ENCODE measurements at places on chromosomes 5 and 9.

GRCh38 chr5:51395666-51396356, 12.6 kb downstream of the ISL1 start:
- no peak for DNase-seq

GRCh38 chr5:9067154-9067553, 478.7 kb downstream of the SEMA5A start:
- DNase-seq = no peak

DNA sequence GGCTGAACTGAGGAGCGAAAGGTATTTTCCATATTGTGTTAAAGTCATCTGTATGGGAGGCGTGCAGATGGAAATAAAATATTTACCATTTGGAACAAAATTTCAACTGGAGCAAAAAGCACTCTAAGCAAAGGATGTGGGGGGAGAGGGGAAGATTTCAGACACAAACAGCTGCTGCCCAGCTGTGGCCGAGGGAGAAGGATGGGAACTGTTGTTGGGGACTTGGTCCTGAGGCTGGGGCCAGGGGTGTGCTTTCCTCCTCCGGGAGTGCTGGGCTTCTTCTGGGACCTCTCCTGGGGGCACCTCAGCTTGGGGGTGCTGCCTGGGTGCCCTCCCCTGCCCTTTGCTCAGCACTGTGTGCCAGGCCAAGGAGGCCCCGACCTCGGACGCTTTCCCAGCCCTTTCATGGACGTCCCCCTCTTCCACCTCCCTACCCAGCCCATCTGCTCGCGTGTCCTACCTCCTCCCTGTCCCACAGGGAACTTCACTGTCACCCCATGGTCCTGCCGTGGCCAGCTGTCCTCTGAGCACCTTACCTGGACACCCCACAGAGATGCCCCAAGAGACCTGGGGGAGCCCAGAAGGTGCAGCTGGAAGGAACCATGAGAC, 101.9 kb upstream of the COL5A1 start:
- no peak for DNase-seq

GRCh38 chr5:169668732-169669131, 31.7 kb downstream of the DOCK2 start:
- peak; percentile 29 for DNase-seq

GRCh38 chr9:114688379-114688778, 6.4 kb upstream of the TEX48 start:
- no peak for DNase-seq

GRCh38 chr5:135395451-135395850, 3.6 kb downstream of the MACROH2A1 start:
- DNase-seq = no peak

Data from astrocyte of the spinal cord (primary cell).